ENCODE measurements at places on chromosomes 12 and 14.

DNA sequence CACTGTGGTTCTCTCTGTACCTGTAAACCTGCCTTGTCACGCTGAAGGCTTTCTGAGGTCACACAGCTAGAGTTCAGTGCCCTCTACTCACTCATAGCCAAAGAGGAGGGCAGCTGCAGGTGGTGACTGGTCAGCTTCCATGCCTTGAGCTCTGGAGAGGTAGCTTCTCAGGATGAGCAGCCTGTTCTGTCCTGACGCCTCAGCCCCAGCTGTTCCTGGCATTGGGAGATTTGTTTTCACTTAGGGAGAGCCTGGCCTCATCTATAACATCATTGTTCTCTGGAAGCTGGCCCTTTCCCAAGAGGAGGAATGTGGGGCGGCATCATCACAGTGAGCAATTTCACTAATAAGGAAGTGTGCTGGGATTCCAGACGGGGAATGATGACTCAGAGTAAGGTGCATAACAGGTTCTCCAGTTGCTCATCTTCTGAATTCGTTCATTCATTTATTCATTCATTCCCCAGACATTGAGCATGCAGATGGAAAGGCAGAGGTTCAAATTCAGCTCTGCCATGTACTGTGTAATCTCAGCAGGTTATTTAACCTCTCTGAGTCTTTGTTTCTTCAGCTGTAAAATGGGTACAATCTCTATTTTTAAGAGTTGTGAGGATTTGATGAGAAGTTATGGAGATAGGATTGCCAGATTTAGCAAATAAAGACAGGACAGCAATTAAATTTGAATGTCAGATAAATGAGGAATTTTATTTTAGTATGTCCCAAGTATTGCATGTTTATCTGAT lies 255.8 kb upstream of the CRY1 start:
- DNase-seq: peak; percentile 88

- no peak for DNase-seq
These were observed 35.9 kb upstream of the KCNMB4 start for GRCh38 chr12:70330158-70330557.

- DNase-seq: no peak
These were observed 2.8 kb upstream of the PTMS start for GRCh38 chr12:6763380-6763779.

DNA sequence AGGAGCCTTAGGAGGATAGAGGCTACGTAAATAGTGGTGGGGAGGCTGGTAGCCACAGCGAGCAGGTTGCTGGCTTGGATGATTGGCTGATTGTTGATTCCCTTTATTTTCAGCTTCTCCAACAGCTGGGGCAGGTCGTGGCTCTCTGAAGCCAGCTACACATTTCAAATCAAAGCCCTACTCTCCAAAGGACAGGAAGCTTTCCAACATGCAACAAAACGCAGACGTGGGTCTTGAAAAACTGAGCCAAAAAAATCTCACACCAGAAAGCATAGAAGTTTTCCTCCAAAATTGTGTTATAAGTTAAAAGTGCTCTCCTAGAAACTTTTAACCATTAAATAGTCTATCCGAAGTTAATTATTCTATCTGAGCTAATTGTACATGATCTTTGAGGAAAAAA lies 37.6 kb upstream of the PRICKLE1 start:
- no peak for DNase-seq

DNA sequence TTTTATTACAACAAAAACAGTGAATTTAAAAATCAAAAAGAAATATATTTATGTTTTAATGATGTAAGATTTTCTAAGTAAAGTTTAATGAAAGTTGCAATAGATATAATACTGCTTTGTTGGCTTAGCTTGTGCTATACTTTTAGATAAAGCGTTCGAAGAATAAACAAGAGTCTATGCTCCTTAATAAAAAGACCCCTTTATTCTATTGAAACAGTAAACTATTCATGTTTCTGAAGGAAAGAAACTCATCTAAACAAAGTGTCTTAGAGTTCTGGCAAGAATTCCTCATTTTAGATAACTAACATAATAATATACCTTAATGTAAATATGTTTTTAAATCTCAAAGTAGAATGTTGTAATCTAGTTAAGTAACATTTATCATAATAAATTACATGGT lies 179.0 kb downstream of the RASSF9 start:
- DNase-seq: no peak

DNA sequence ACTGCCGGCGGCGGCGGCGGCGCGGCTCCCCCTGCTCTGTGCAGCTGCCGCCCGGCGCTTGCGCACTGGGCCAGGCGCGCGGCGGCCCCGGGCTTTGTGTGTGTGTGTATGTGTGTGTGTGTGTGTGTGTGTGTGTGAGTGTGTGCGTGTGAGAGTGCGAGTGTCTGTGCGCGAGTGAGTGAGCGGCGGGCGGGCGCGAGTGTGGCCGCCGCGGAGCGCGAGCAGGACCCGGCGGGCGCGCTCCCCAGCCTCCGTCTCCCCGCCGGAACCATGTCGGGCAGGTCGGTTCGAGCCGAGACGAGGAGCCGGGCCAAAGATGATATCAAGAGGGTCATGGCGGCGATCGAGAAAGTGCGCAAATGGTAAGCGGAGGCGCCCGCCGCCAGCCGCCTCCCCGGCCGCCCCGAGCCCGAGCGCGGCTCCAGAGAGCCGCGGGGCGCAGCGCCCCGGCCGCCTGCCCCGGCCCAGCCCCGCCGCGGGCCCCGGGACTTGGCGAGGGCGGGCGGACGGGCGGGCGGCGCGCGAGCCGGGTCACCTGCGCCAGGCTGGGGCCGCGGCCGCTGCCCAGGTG lies at the start of gene BCL7A:
TSS of gene BCL7A (plus strand) at position 63 of the 571 bp plus-strand sequence. CDS start at position 271, 208 bp downstream.
- peak; percentile 81 for DNase-seq

GRCh38 chr14:103629503-103630121 lies 601 bp downstream of the KLC1 start:
- DNase-seq: no peak

- no peak for DNase-seq
These were observed 373.3 kb downstream of the TMEM132D start for GRCh38 chr12:129530517-129530916.

- DNase-seq: no peak
These were observed 1095.1 kb downstream of the BCL11B start for GRCh38 chr14:98176892-98177291.

DNA sequence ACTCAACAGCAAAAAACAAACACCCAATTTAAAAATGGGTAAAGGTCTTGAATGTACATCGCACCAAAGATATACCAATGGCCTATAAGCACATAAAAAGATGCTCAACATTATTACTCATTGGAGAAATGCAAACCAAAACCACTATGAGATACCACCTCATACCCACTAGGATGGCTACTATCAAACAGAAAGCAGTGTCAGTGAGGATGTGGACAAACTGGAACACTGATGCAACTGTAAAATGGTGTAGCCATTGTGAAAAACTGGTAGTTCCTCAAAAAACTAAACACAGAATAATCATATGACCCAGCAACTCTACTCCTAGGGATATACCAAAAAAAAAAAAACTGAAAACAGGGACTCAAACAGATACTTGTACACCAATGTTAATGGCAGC lies 49.3 kb downstream of the CDK17 start:
- no peak for DNase-seq

- DNase-seq: no peak
These were observed 34.2 kb downstream of the PSMA6 start for GRCh38 chr14:35326375-35326774.

DNA sequence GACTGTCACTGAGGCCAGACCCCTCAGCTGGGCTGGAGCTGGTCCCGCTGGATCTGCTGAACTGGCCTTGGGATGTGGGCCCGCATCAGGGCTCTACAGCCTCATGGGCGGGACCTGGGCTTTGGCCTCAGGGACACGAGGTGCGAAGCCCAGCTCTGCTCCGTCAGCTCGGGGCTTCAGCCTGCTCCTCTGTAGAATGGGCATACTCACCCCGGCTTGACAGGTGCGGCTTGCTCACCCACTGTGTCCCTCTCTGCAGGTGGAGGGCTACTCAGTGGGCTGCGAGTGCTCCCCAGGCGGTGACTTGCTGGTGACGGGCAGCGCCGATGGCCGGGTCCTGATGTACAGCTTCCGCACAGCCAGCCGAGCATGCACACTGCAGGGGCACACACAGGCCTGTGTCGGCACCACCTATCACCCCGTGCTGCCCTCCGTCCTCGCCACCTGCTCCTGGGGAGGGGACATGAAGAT lies 57.6 kb downstream of the BEGAIN start:
- no peak for DNase-seq

- DNase-seq: no peak
These were observed 14.6 kb downstream of the CLMN start for GRCh38 chr14:95305145-95305544.

DNA sequence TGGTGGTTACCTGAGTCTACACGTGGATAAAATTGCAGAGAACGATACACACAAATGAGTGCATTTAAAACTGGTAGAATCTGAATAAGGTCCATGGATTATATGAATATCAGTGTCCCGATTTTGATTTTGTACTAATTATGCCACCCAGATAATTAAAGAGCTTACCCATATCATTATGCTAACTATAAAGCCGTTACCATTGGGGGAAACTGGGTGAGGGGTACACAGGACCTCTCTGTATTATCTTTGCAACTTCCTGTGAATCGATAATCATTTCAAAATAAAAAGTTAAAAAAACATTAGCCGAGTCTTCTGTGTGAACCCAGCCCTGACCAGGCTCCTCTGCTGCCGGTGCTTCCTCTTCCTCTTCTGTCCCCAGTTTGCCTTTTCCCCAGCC lies 107.1 kb downstream of the SMOC1 start:
- no peak for DNase-seq
